ENCODE measurements at places on chromosomes 13 and 19.

DNA sequence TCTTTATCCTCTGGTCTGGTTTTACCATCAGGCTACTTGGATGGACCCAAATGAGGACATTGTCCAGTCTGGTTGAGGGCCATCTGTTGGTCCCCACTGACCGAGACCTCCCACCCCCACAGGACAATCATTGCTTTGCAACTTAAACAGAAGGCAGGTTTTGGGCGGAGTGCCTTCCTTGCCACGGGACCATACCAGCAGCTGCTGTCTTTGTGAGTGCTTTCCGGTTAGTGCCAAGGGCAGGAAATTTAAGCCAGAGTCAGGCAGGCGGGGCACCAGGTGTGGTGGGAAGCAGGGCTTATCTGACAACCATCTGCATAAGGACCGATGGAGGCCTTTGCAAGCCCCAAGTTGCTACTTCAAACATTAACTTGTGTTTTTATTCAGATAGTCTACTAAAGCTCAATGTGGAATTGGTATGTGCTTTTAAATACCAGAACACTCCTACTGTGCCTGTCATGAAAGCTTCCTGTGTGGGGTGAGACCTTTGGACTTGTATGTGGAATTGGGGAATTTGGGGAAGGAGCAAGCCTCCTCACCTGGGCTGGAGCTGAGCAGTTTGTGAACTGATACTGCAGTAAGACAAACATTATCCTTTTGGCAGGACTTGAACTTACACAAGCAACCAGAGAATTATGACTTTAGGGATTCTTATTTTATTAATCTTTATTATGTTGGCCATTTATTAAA lies 39.3 kb upstream of the UBE2L5 start:
- no peak overlapping the region for H3K27ac ChIP-seq
- no peak overlapping the region for H3K4me3 ChIP-seq
- DNase-seq = no peak
- no peaks in the 10 kb centered on the region for H3K36me3 ChIP-seq

DNA sequence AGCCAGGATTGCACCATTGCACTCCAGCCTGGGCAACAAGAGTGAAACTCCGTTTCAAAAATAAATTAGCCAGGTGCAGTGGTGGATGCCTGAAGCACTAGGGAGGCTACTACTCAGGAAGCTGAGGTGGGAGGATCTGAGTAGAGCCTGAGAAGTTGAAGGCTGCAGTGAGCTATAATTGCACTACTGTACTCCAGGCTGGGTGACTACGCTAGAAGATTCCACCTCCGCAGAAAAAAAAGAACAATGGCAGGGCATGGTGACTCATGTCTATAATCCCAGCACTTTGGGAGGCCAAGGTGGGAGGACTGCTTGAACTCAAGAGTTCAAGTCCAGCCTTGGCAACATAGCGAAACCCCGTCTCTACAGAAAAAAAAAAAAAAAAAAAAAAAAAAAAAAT lies 20.5 kb downstream of the HAUS8 start:
- no peak for DNase-seq
- H3K27ac ChIP-seq = no peak overlapping the region
- H3K27me3 ChIP-seq = no peaks in the 10 kb centered on the region

DNA sequence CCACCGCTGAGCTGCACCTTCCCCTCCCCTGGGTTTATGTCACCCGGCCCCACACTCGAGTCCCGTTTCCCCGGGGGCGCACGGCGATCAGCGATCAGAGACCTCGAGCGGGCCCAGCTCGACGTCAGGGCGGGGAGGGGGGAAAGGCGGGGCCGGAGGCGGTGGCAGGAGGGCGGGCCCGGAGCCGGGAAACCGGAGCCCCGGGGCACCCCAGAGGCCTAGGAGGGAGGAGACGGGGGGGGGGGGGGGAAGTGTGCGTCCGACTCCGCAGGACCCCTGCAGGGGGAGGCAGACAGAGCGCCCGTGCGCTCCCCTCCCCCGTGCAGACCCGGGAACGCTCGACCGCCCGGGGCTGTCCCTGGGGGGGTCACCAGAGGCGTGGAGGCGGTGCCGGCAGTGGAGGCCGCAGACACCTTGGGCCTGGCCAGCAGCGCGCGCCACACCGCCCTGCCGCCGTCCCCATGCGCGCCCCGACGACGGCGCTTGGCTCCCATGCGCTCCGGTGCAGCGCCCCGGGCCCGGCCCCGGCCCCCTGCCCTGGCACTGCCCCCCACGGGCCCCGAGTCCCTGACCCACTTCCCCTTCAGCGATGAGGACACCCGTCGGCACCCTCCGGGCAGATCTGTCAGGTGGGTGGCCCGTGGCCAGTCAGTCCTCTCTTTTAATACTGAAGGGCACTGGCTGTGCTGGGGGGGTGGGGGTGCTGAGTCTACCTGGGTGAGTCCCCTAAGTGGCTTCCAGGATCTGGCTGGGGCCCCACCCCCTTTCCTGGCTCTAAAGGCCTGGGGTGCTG lies 11.8 kb downstream of the PDE4A start:
- peaks cover 4% of the 10 kb centered on the region for H3K27me3 ChIP-seq
- H3K36me3 ChIP-seq = no peaks in the 10 kb centered on the region
- peak overlapping the region; percentile 45 for H3K4me3 ChIP-seq
- peaks cover 45% of the 10 kb centered on the region for H3K4me1 ChIP-seq

- no peaks in the 10 kb centered on the region for H3K36me3 ChIP-seq
- H3K27me3 ChIP-seq = no peaks in the 10 kb centered on the region
- H3K4me3 ChIP-seq = no peak overlapping the region
- no peak overlapping the region for H3K27ac ChIP-seq
Observed at GRCh38 chr13:41398494-41399170, 58.7 kb upstream of the RGCC start.

GRCh38 chr19:33796164-33796875 lies at the start of gene KCTD15:
Gene KCTD15 (plus strand): TSS chr19:33796870. CDS start chr19:33800455, 3,585 bp downstream.
- peaks cover 13% of the 10 kb centered on the region for H3K27me3 ChIP-seq
- H3K4me1 ChIP-seq = no peaks in the 10 kb centered on the region
- no peak for DNase-seq
- no peaks in the 10 kb centered on the region for H3K36me3 ChIP-seq
- no peak within 1 kb of the TSS for H3K4me3 ChIP-seq

Measured in CD8-positive, alpha-beta memory T cell (primary cell).